Activated naive CD4-positive, alpha-beta T cell treated with Interleukin-2 at 50 U/mL for 16 hours (primary cell): ENCODE measurements at places on chromosomes 2 and 18.

DNA sequence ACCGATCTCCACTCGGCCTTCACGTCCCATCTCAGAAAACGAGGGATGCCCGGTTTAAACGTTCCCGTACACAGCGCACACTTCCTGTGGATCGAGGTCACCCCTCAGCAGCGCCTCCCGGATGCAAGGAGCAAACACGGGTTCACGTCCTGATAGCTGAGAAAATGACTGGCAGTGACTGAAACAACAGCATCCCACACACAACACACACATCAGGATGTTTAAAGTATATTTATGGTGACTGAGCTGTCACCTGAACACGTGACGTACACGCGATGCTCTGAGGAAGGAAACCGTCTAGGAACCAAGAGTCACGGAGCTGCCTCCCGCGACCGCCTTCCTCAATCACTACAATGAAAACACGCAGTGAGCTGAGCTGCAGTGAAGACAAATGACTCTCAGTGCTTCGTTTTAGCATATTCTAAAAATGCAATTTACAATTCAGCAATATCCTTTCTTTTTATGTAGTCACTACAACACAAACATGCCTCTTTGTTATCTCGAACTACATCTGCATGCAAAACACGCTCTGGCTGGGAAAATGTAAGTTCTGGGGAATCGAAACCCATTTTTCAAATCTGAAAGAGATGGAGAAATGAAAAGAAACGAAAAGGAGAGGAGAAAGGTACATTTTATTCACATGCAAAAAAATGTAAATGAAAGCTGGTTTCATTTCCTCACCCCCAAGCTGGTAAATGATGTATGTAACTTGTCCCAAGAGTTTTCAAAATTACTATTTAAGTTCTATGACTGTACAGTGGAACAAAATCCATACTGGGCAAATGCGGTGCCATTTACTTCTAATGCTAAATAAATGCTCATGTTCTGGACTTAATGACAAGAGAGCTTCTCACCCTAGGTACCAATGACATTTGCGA, 19.8 kb downstream of the HDAC4 start:
- peak; percentile 77 for DNase-seq

DNA sequence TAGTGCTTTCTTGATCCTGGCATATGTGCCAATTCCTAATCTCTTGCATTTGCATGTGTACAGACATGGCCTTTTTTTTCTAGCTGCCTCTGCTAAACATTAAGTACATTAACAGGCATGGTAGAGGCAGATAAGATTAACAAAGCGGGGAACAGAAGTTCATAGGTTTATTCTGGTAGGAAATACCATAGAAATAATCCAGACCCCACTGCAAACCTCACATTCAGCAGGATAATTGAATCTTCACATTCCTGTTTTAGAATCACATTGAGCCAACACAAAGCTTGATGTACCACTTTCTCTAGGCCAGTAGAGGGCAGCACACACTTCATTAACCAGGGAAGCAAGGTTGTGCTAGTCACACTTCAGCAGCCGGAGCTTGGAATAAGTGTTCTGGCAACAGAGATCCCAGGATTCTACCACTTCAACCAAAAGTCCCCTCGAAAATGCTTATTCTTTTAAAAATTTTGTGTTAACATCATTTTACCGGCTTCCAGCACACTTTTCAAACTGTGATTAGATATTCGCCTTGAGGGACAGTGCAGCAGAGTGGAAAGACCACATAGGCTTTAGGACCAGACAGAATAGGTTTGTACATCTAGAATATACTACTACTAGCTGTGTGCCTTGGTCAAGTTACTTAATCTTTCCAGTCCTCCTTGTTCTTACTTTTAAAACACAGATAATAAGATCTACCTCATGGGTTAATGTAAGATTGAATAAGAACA, 420.2 kb upstream of the CHST9 start:
- DNase-seq, result no peak

GRCh38 chr2:38716185-38716584, 35.0 kb downstream of the SRSF7 start:
- no peak for DNase-seq

DNA sequence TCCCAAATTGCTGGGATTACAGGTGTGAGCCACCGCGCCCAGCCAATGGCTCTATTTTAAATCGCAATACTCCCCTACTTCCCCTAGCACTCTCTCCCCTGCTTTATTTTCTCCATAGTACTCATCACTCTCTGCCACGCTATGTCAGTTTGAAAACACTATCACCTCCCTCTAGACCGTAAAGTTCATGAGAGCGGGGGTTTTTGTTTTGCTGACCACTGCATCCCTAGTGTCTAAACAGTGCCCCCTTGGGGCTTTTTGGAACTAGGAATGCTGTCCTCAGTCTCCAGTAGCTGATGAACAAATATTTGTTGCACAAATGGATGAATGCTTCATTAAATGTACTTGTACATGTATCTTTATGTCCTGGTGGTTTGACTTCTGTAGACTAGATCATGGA, 44.1 kb downstream of the ATOH8 start:
- DNase-seq, result no peak

DNA sequence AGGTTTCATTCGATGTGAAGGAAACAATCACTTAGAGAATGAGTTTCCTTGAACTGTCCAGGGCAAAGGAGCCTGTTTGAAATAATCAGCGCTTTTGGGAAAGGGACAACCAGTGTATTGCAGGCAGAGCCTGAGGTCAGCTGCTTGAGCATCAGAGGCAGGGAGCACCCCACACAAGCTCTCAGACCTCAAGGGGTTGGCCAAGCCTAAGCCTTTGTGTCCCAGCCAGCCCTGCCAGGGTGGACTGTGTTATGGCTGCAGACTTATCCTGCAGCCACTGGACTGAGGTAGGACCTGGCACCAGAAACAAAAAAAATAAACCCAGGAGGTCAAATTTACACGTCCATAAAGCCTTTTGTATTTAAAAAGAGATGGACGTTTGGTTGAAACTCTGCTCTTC, 228.3 kb downstream of the SEPTIN10 start:
- no peak for DNase-seq

DNA sequence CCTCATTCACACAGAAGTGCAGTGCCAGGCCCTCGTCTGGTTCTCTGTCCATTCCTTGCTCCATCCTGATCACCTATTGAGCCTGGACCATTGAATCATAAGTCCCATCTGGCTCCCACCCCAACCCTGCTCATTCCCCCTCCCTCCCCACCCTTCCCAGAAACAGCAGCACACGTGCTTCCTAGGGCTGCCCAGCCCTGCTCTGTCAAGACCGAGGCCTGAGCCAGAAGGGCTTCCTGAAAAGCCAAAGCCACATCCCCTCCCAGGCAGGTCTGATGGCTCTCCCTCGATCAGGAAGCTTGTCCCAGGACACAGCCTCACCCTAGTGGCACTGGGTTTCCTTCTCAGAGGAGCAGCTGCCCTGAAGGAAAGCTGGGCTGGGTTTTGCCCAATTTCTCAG, 79.8 kb upstream of the FZD7 start:
- no peak for DNase-seq

- no peak for DNase-seq
Observed at GRCh38 chr2:9063023-9063606, 59.6 kb upstream of the MBOAT2 start.

- DNase-seq, result no peak
Observed at GRCh38 chr2:158735822-158736580, 59.1 kb upstream of the DAPL1 start.

- no peak for DNase-seq
Observed at GRCh38 chr18:38256366-38256765, 690.8 kb upstream of the CELF4 start.

- DNase-seq, result no peak
Observed at GRCh38 chr2:38549851-38550250, 52.9 kb downstream of the HNRNPLL start.

- no peak for DNase-seq
Observed at GRCh38 chr2:217357886-217358620, 498.2 kb upstream of the TNP1 start.

DNA sequence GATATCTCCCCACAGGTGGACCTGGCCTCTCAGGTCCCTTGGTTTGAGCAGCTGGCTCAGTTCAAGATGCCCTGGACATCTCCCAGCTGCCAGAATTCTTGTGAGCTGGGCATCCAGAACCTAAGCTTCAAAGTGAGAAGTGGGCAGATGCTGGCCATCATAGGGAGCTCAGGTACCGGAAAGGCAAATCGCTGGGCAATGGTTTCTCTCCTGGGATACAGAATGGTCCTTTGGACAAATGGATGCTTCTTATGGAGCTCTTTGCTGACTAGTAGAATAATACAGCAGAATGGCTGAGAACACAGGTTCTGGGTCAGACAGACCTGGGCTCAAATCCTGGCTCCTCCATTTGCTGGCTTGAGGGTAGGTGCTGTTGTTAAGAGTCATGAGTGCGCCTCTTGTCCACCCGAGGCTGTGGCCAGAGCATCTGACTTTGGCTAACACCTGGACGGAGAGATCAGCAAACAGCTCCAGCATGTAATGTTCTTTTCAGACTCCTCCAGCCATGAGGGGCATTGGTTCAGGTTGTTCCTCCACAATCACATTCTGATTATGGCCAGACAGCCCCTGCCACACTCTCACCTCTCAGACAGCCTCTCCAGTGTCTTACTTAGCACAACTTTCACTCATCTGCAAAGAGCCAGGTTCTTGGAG, 7.5 kb downstream of the ABCG8 start:
- DNase-seq, result no peak

- no peak for DNase-seq
Observed at GRCh38 chr2:64943387-64944150, 45.6 kb upstream of the SLC1A4 start.
